ENCODE measurements at places on chromosomes 11 and 22.

DNA sequence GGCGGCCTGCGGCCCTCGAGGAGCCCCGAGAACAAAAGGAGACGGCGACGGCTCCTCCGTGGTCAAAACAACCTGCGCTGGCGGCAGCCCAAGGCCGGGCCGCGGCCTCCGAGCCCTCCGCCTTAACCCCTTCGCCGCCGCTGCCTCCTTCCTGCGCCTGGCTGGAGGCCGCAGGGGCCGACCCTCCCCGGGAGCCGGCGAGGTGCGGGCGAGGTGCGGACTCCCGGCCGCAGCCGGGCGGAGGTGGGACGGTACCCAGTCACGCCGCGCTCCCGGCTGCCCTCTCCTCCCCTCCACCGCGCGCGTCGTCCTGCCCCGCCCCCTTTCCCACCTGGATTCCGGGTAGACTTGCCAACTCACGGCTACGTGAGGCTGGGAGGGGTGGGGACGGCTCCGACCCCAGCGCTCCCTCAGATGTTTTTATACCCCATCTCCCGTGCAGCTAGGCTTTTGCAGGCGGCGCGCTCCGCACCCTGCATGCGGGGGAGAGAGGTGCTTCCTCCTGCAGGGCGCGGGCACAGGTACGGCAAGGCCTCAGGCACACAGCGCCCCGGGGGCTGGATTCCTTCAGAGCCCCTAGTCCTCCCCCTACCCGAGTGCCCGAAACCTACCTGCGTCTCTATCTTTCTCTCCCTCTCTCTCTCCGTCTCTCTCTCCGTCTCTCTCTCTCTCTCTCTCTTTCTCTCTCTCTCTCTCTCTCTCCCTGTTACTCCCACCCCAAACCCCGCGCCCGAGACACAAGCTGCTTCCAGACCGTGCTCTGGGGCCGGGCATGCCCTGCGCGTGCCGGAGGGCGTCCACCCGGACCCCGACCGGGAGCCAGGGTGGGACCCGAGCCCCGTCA, 2.0 kb downstream of the PDGFB start:
- DNase-seq, result no peak

- no peak for DNase-seq
Measured at GRCh38 chr11:7630002-7630401, 43.3 kb downstream of the CYB5R2 start.

GRCh38 chr11:21069909-21070308, 400.5 kb downstream of the NELL1 start:
- DNase-seq, result no peak

GRCh38 chr11:20080032-20080685, 80.1 kb downstream of the DBX1 start:
- no peak for DNase-seq

DNA sequence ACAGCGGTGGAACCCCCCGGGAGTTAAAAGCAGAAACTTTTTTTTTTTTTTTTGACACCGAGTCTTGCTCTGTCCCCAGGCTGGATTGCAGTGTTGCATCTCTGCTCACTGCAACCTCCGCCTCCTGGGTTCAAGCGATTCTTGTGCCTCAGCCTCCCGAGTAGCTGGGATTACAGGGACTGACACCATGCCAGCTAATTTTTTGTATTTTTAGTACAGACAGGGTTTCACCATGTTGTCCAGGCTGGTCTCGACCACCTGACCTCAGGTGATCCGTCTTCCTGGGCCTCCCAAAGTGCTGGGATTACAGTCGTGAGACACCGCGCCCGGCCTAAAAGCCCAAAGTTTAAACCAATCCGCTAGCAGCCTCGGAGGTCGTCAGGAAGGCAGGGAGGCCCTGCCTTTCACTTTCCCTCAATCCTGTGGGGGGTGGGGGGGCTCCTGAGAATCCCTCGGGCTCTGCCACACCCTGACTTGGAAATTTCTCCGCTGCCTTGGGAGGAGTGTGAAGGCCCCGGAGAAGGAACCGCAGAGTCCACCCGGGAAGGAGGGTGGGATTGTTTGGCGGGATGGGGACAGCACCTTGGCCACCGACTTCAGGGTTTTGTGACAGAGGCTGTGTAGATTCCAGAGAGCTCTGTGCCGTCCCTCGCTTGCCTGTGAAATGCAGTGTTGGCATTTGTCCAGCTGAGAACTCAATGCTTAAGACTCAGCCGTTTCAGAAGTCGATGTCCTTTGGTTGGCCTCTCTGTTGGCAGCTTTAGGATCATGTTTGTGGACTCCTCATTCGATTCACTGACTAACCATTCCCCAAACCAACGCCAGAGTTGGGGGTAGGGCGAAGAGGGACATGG, 1.0 kb downstream of the ARHGAP8 start:
- DNase-seq, result no peak

DNA sequence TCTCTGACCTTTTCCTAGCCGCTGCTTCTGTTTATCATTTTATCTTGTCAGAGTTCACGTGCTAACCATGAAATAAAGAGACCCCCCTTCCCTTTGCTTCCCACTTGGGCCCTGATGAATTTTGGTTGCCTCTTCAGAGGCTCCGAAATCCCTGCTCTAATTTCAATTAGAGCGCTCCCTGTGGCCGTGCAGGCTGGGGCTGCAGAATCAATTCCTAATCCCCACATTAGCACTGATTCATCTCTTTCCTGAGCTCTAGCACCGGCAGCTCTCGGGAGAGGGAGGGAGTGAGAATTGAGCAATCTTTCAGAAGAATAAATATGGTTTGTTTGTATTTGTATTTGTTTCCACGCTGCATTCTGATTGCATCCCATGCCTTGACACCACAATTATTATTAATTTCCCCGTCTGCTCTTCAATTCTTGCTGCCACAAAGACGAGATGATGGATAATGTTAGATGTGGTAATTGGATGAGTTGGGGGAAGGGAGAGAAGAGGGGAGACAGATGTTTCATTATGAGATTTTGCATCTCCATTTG, 76.9 kb downstream of the NTM start:
- DNase-seq, result no peak

GRCh38 chr11:112106070-112106469, 19.4 kb downstream of the SDHD start:
- DNase-seq, result no peak

GRCh38 chr11:1826552-1827094, 8.2 kb upstream of the SYT8 start:
- peak; percentile 34 for DNase-seq

DNA sequence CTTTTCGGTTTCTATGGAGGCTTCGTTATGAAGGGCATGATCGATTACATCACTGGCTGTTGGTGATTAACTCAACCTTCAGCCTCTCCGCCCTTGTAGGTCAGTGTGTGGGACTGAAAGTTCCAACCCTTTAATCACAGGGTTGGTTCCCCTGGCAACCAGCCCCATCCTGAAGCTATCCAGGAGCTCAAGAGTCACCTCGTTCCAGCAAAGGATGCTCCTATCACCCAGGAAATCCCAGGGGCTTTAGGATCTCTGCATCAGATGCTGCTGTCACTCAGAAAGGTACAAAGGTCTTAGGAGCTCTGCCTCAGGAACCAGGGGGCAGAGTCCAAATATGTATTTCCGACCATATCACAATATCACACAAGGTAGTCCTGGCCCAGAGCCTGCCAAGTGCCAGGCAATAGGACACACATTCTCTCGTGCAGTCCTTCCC, 123.5 kb upstream of the PARVA start:
- DNase-seq, result no peak

GRCh38 chr11:11129118-11129517, 223.9 kb downstream of the CSNK2A3 start:
- DNase-seq, result no peak

- DNase-seq, result peak; percentile 84
Measured at GRCh38 chr22:41526830-41527799, 17.2 kb downstream of the POLR3H start.

DNA sequence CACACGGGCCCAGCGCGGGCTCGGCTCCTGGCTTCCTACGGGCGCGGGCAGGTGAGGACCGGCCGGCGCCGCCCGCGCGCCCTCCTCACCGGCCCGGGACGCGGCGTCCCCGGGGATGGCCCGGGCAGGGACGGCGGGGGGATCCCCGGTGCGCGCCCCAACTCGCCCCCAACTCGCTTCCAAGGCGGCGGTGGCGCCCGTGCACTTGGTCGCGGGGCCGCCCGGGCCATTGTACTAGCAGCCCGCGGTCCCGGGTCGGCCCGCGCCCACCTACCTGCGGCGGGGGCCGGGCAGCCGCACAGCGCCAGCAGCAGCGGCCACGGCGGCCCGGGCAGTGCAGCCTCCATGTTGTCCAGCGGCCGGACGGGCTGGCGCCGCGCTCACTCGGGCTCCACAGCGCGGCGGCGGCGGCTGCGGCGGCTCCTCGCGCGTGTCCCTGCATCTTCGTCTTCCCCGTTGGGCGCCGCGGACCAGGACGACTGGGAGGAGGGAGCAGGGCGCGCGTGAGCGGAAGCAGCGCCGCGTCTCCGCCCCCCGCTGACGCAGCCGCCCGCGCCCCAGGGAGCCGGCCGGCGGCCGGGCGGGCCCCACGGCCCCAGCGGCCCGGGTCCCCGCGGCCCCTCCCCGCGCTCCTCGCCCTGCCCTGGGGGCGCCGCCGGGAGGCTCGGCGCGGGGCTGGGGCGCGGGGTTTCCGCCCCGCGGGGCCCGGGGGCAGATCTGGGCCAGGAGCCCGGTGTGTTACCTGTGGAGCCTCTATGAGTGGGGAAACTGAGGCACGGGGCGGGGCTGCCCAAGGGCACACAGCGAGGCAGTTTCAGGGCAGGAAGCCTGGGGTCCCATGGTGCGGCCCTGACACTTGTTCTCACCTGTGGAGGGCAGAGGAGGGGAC, 159.3 kb upstream of the GRK3 start:
- DNase-seq, result peak; percentile 91

DNA sequence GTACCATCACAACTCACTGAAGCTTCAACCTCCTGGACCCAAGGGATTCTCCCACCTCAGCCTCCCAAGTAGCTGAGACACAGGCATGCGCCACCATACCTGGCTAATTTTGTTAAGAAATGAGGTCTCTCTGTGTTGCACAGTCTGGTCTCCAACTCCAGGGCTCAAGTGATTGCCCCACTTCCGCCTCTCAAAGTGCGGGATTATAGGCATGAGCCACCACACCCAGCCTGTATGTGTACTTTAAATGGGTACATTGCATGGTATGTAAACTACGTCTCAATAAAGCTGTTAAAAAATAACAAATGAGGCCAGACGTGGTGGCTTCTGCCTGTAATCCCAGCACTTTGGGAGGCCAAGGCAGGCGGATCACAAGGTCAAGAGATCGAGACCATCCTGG, 36.2 kb upstream of the DDX6 start:
- no peak for DNase-seq

DNA sequence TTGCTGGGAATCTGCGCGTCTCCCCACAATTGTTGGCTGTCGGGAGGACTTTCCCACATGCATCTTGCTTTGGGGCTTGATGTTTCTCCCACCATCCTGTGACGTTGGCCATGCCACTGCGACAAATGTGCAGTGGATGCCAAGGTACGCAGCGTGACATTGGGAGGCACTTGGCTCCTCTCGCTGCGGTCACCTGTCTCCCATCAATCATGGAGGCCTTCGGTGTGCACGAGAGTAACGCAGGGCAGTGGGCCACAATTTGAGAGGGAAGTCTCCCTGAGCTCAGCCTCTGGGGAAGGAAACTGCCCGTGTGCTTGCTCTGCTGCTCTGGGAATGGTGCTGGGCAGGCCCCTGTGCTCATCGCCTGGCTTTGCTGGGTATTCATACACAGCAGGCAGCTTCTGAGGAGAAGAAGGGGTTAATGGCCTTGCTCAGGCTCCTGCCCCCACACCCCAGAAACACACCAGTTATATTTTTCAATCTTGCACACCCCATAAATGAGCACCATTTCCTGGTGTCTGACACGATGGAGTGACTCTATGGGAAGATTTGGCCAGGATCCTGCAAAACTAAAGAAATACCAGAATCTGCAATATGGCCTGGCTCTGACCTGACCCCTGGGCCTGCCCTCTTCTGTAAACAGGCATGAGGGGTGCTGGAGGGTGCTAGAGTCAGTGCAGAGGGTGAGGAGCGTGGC, 153.5 kb downstream of the ADAMTS15 start:
- no peak for DNase-seq
